ENCODE measurements at places on chromosomes 2 and 18. TPM values are rescaled to one million over a fixed set of nuclear protein-coding genes. Genes with fewer than 3 reads are reported as not detected.

CYS1 gene
- total RNA-seq: not detected

BOLL gene
- not detected for total RNA-seq

SP5 gene
- not detected for total RNA-seq

COL3A1 gene
- not detected for total RNA-seq

HOXD10 gene
- total RNA-seq: not detected

KCNJ13 gene
- not detected for total RNA-seq

MGAT4A gene
- 49.3 TPM for total RNA-seq

RNF181 gene
- 104 TPM for total RNA-seq

UGT1A5 gene
- total RNA-seq: not detected

DNA sequence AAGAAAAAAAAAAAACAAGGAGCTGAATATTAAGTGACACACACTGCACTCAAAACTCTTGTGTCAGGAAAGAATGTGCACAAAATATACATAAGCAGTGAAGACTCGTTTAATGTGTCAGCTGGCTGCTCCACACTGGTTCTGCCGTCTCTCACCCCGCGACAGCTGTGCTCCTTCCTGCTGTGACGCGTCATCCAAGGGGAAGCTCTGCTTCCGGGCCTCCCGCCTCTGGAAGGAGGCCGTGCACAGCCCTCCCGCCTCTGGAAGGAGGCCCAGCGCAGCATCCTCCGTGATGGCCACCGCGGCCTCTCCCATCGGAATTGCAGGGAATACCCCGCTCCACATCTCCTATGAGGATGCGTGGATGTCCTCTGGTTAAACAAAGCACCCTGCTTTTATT is 151.0 kb downstream of the HDAC4 start:
- no peak for DNase-seq

- no peak for DNase-seq
Measured at GRCh38 chr18:6633310-6633709, 96.2 kb upstream of the ARHGAP28 start.

- no peak for DNase-seq
Measured at GRCh38 chr2:105580870-105581554, 163.7 kb upstream of the NCK2 start.

- DNase-seq: no peak
Measured at GRCh38 chr2:159108181-159108893, 139.9 kb downstream of the TANC1 start.

- DNase-seq: no peak
Measured at GRCh38 chr2:182393270-182393760, 33.5 kb downstream of the PDE1A start.

DNA sequence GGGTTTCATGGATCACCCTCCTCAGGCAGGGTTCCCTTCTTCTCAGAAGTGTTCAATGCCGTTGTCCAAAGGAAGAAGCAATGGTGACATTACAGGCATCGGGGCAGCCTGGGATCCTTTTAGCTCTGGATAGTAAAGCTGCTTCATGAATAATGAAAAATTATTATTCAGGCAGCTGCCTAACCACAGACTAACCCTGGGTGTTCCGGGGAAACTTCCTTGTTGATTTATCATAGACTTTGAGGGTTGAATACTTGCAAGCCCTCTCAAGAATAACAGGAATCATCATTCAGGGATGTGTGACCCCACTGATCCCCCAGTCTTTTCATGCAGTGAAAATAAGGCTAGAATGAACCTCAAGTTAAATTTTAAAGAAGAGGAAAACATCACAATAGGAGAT is 419.4 kb downstream of the MEIS1 start:
- no peak for DNase-seq

- DNase-seq: no peak
Measured at GRCh38 chr2:113980946-113981345, 91.1 kb downstream of the ACTR3 start.

- peak; percentile 58 for DNase-seq
Measured at GRCh38 chr18:44758861-44759631, 78.4 kb downstream of the SETBP1 start.

- no peak for DNase-seq
Measured at GRCh38 chr2:147122944-147123343, 721.9 kb upstream of the ACVR2A start.

GRCh38 chr18:3851159-3851558 is 401.2 kb downstream of the TGIF1 start:
- DNase-seq: no peak

- DNase-seq: no peak
Measured at GRCh38 chr2:236884569-236885175, 201.0 kb upstream of the COPS8 start.

GRCh38 chr18:6610466-6610865 is 119.0 kb upstream of the ARHGAP28 start:
- no peak for DNase-seq

DNA sequence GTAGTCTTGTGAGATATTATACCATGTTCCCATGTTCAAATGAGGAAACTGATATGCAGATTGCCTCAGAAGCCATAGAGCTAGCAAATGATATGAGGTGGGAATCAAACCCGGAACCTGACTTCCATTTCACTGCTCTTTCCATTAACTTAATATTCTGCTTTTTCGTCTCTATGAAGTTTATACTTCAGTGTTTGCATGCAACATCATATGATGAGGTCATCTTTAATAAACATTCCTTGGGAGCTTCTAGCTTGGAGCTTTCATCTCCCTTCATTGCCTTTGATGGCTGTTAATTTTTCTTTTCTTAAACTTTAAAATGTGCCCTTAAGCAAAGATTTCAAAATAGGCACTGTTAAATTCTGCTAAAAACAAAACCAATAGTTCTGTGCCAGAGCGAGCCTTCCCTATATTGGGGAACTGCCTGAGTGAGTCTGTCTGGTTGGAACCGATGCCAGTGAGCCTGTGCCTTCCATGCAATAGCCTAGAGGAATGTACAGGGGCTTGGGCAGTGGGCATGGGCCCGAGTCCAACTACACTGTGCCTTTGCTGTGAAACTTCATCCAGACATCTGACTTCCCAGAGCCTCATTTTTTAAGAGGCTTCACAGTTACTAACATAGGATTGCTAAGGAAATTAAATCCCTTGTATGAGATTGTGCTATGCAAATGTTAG is 91.1 kb upstream of the TMEM200C start:
- DNase-seq: no peak

DNA sequence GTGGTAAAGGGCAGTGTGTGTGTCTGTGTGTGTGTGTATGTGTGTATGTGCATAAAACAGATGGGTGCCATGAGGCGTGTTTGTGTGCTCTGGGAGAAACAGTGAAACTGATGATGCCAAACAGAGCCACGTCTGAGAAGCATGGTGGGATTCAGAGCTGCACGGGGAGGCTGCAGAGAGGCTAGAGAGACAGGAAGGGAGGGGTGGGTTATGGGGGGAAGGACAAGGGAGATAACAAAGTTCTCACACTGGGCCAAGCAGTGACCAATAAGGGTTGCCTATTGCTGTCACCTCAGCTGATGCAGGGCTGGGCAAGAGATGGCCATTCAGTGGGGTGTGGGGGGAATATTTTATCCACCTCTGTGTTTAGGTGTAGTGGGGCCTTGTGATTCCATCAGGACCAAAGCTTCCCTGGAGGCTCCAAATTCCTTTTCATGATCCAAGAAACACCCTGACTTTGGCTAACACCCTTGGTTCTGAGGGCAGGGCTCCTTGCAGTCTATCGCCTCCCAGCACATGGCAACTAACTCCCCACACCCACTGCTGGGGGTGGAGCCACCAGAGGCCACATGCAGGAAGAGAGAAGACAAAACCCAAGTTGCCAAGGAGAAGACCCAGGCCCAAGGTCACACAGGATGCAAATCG is 54.2 kb upstream of the POMC start:
- no peak for DNase-seq

DNA sequence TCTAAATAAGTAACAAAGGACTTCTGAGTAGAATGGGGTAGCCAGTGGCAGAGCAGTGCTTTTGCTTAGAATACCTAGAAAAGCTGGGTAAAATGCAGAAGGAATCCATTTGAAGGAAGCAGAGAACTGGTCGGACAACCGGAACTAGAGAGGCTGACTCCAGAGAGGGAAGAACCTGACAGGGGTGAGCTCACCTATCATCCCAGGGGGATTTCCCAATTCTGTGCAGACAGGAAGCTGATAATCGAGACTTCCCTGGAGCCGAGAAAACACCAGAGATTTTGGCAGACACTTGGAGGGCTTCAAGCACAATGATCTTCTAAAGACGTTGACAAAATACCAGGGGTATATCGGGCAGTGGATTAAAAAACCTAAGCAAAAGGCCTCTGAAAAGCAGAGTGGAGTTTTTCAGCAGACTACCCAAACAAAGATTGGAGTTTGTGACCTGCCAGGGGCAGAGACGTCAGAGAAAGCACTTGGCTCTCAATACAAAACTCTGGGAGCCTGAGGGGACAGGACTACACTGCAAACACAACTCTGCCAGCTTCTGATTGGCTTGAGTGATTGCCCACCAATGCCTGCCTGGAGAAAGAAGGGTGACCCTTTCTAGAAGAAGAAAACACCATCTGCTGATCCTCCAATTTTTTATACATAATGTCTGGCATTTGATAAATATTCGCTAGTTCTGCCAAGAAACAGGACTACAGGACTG is 67.5 kb upstream of the TTN start:
- DNase-seq: no peak

- peak; percentile 59 for DNase-seq
Measured at GRCh38 chr2:171319164-171319810, 114.5 kb downstream of the METTL8 start.

GRCh38 chr18:44799382-44799906 is 118.8 kb downstream of the SETBP1 start:
- DNase-seq: no peak

DNA sequence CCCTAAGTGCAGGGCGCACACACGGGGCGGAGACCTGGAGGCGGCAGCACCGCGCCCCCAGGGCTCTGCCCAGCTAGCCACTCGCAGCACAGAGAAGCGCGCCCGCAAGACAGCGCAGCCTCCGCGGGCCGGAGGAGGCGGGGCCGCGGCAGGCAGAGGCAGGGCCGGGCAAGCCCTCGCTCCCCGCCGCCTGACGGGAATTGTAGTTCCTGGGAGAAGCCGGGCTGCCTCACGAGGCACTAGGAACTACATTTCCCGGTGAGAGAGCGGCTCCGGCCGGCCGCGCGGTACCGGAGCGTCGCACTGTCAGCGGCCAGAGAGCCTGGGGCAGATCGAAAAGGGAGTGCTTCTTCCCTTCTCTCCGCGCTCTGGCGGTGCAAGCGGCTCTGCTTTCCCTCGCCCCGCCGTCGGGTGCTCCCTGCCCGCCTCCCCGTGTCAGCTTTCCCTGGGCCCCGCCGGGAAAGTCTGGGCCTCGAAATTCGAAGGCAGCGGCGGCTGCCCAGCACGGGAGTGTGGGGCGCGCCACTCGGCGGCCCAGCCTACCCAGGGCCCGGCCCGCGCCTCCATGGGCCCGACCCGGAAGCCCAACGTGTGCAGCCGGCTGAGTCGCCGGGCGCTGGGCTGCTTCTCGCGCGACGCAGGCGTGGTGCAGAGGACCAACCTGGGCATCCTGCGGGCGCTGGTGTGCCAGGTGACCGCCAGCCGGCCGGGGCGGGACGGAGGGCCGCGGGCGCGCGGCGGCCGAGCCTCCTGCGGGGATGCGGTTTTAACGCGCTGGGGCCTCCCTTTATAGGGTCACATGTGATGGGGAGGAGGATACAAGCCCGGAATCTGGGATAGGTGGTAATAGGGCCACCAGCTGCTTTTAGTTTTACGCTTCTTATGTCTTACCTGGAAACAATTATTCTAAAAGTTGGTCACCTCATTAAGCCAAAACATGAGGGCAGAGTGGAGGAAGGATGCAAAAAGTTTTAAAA is at the start of gene DCAF17:
Gene DCAF17 (plus strand): TSS at position 214 of the 977 bp plus-strand sequence. CDS start 352 bp downstream, at position 566.
- peak; percentile 98 for DNase-seq

GRCh38 chr2:56379066-56379465 is 195.3 kb downstream of the CCDC85A start:
- no peak for DNase-seq

DNA sequence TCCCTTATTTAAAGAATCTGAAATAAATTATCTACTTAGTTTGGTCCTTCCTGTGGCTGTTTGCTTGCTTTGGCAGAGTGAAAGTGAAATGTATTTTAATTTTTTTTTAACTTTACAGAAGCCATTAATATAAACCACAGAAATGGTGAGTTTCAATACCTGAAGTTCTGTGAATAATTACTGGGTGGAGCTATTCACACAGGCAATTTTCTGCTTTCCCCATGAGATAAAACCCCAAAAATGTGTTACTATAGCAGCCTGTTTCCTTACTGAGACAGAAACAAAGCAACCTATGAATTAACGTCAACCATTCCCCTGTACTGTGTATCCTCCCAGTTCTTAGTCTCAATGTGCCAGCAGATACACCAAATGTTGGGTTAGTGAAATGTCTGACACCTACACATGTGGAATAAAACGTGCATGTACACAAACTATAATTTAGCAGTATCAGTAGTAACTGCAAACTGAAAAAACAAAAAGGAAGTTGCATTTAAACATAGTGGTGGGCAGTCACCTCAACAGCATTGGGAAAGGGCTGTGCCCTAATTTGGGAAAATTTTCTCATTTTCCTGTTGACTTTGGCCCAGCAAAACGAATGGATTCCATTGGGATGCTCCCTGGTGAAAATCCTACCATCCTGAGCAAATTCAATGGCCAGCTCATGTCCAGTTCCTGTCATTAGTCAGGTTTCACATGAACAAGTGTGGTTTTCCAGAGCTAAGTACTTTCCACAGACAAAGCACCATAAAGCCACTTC is 73.1 kb upstream of the RMDN2 start:
- DNase-seq: no peak

GRCh38 chr2:147925886-147926285 is 81.1 kb downstream of the ACVR2A start:
- DNase-seq: no peak

DNA sequence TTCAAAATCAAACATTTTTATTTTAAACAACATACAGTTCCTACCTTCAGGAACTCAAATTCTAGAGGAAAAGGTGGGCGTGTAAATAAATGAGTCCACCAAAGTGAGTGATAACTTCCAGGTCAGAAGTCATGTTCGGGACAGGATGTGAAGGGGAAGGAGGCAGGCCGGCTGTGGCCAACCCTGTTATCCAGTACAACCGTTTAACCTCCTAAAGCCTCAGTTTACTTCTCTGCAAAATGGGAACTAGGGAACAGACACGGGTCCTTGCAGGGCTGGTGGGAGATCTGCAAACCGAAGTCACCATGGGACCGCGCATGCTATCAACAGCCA is 373 bp downstream of the EIPR1 start:
- DNase-seq: peak; percentile 42

GRCh38 chr18:44458777-44459176 is 221.9 kb upstream of the SETBP1 start:
- DNase-seq: no peak

DNA sequence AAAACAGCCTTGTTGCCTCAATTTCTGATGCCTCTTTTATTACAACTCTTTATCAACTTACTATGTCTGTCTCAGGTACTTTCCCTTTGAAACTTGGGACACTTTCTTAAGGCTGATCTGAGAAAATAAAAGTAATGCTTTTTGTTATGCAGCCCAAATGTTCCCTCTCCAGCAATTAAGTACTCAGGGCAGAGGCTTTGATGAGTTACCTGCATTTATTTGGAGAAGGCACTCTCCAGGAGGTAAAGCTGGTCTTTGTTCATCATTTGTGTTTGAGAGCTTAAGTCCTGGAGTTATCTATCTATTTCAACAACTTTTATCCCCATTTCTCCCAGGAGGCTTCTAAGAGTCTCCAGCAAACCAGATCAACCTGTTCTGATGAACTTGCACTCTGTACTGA is 259.2 kb downstream of the ASXL3 start:
- DNase-seq: no peak

GRCh38 chr2:216606551-216607276 is 26.5 kb upstream of the IGFBP2 start:
- peak; percentile 80 for DNase-seq

- no peak for DNase-seq
Measured at GRCh38 chr2:241108271-241109209, 6.5 kb upstream of the MTERF4 start.
